ENCODE measurements at places on chromosomes 11 and 22.

DNA sequence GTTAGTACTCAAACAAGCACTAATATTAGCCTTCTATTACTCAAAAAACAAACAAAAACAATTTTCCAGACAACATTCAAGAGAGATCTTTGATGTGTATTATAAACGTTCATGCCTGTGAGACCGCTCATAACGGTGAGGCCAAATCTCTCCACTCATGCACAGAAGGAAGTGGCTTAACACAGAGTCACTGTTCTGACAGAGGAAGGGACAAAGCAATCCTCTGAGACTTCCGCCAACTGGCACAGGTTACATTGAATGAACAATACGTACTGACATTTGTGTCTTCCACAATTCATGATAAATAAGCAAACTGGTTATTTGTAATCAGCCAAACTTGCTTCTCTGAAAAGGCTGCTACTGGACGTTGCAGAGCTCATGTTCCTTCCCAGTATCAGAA lies 30.5 kb downstream of the CHKA start:
- DNase-seq: no peak

DNA sequence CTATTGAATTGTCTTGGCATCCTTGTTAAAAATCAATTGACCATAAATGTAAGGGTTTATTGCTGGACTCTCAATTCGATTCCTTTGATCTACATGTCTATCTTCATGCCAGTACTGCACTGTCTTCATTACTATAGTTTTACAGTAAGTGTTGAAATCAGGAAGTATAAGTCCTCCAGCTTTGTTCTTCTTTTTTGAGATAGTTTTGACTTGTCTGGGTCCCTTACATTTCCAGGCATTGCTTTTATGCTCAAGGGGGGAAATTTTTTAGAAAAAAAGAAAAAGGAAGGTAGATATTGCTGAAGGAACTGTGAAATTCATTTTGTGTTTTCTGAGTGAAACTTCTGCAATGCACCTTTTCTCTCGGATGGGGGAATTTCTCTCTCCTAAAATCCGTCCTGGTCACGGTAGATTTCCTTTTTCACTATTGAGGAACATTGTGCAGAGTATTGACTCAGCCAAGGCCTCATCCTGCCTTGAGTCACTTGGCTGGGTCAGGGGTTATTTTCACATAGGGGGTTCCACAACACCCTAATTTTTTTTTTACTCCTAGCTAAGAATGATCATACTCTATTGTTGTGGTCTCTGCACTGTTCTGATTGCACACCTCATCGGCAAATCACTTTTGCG lies 2.8 kb upstream of the ACER3 start:
- DNase-seq: no peak

DNA sequence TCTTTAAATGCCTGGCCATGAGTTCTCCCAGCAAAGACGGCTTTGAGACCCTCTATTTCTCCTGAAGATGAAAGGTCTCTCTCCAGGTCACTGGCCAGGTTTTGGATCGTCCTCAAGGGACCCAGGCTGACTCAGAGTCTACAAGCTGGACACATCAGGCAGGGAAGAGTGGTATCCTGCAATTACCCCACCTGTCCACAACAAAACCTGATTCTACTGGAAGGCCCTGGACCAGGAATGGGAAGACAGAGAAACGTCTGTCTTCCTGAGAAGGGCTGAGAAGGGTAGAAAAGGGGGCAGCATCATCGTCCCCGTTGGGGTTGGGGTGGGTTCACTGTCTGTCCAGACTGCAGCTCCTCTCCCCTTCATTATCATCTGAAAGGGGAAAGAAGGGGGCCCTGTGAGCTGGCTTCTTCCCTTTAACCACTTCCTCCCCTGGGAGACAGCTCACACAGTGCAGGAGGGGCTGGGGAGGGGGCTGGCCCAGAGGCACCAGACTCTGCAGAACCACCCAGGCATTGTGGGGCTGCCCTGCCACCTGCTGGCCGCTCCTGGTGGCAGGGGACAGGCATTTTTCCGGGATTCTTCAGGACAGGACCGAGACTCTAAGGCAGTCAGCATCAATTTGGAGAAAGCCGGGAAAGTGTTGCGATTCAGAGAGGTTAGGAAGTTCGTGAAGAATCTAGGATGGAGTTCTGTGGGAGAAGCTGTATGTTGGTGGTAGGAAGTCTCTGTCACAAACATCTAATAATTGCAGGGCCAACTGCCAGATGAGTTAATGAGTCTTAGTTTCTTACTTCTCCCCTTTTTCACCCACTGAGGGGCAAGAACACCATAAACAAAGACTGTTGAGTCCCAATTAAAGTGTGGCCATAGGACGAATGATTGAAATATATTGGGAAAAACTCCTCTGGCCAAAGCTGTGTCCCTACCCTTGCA lies 57.6 kb downstream of the SYN3 start:
- no peak for DNase-seq

- no peak for DNase-seq
Observed at GRCh38 chr11:67698247-67698646, 23.8 kb upstream of the ALDH3B2 start.

DNA sequence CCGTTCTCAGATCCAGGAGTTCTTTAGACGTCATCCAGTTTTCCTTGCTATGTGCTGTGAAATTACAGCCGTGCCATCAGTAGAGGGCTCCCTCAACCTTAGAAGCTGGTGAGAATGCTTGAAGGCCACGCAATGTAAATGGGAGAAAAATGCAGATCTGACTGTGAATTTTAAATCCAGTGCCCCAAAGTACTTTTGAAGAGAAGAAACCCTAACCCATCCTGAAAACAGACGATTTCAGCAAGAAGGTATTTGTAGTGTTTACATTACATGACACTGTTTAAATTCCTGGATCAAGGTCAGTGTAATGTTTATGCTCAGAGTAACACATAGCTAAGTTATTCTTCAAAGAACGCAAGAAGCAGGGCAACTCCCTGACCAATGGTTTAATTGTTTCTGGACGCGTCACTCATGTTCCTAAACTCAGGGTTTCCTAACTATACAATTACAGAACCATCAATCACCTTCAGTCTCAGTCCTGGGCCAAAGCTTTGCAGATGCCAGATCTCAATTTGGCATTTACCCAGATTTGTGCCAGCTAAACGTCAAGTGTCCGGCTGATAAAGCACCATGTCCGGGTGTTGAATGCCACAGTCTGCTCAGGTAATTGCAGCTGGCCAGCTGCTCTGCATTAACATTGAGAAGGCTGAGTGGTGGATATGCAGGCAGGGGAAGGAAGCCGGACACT lies 38.2 kb downstream of the ADAMTS8 start:
- no peak for DNase-seq

DNA sequence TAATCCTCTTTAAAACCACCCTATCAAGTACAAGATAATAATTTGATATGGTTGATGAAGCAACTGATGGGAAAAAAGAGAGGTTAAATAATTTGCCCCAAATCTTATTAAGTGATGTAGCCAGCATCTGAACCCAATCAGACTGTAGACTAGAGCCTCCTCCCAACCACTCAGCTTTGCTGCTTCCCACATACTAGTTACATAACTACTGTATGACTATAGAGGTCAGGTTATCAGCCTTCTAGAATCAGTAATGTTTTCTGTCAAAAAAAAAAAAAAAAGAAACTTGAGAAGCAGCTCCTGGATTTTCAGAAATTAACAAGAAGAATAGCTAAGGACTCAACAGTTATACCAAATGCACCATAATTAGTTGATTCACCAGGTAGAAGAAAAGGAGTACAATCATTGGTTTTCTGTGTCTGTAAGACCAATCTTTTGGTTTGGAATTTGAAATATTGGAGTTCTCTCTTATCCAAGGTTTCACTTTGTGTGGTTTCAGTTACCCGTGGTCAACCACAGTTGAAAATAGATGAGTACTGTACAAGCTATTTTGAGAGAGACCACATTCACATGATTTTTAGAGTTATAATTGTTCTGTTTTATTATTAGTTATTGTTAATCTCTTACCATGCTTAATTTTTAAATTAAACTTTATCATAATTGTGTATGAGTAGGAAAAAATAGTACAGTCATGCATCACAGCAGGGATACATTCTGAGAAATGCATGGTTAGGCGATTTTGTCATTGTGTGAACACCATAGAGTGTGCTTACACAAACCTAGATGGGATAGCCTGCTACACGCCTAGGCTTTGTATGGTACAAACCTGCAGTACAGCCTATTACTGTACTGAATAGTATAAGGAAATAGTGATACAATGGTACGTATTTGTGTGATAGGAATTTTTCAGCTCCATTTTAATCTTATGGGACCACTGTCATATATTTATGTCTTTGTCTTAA lies 72.2 kb downstream of the PDHX start:
- DNase-seq: no peak

- no peak for DNase-seq
Observed at GRCh38 chr22:30247561-30247960, 1.0 kb upstream of the LIF start.

DNA sequence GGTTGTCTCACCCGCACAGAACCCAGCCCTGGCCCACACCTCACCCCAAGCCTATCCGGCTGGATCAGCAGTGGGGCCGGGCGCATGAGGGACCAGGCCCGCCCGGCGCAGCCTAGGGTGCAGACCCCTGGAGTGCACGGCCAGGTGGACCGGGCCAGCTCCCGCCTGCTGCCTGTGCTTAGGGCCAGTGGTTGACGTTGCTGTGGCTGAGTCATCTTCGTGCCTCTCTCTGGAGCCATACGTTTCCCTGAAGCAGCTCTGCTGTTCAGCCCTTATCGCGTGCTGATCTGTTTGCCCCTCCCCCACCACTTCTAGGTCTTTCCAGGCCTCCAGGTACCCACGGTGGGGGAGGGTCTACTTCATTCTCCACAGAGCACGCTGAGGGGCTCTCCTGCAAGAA lies 39.5 kb downstream of the CDKN1C start:
- DNase-seq: no peak

Measured in stimulated activated CD4-positive, alpha-beta T cell treated with anti-CD3 and anti-CD28 coated beads, TNF-alpha, amount 100 ng/mL, for 4 hours (primary cell).